ENCODE measurements at places on chromosomes 7 and 10. TPM values are rescaled to one million over a fixed set of nuclear protein-coding genes. Genes with fewer than 3 reads are reported as not detected.

- DNase-seq, result no peak
Observed at GRCh38 chr10:130934293-130935127, 377.0 kb downstream of the TCERG1L start.

DNA sequence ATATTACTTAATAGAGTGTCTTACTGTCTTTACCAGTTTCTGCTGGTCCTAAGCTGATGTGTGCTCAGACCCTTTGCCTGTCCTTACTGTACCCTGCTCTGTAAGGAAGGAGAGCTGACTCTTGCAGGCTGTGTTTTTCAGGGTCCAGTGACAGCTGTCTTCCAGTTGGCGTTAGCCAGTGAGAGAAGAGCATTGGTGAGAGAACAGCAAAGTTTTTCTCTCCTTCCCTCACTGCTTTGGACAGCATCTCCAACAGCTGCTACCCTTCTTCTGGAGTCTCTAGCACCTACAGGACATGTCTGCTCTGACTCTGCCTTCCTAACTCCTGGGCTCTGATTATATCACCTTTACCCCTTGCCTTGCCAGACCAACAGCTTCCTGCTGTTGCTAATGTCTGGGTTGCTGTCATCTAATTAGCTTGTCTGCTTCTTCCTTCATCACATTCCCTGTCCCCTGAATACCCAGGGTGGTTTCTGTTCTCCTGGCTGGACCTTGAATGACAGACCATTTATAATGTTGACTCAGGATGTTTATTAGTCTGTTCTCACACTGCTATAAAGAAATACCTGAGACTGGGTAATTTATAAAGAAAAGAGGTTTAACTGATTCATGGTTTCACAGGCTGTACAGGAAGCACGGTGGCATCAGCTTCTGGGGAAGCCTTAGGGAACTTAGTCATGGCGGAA, 23.5 kb upstream of the PANK1 start:
- no peak for DNase-seq

DNA sequence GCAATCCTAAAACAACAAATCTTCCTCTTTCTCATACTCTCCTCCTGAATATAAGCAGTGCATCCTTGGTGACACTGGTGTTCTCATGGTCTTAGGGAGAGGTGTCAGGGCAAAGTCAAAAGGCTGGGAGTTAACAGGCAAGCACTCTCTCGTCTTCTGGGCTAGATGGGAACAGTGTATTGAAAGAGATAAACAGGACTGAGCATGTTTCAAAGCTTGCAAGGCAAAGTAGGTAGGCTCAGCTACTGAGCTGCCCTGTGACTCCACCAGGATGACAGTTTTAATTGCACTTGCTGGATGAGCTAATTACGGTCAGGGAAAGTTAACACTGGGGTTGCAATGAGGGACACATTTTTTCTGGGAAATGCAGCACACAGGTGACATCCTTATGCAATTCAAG, 554.9 kb upstream of the NRP1 start:
- DNase-seq, result no peak

GRCh38 chr7:77415823-77416620, at the start of gene GSAP:
Gene GSAP, minus strand, starts transcription at chr7:77416349. Its CDS starts 28 bp downstream, at chr7:77416321.
- DNase-seq, result peak; percentile 77

DNA sequence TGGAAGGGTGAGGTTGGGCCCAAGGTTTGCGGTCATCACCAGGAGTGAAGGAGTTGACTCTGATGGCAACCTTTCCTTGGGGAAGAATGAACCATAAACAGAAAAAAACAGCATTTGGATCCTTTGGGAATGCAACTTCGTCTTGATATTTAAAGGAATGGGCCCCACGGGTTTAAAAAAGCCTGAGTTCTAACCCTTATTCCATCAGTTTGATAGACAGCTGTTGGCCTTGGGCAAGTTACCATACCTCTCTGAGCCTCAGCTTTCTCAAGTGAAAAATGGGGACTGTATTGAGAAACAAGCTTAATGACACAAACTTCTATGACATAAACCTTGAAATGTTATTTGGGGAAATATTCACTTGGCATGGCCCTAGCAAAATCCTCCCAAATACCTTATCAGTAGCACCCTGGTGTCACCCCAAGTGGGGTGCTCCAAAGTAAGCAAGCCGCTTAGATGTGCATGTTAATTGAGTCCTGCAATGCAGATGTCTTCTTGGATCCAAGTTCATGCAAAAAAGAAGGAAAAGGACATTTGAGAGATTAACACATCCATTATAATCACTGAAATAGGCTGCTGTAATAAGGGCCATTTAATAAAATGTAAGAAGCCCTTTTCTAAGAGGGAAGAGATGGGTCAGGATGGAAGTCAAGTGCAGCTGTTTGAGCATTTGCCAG, 13.8 kb downstream of the MXI1 start:
- DNase-seq, result no peak

The GPR26 gene
- total RNA-seq, result 5.3 TPM

DNA sequence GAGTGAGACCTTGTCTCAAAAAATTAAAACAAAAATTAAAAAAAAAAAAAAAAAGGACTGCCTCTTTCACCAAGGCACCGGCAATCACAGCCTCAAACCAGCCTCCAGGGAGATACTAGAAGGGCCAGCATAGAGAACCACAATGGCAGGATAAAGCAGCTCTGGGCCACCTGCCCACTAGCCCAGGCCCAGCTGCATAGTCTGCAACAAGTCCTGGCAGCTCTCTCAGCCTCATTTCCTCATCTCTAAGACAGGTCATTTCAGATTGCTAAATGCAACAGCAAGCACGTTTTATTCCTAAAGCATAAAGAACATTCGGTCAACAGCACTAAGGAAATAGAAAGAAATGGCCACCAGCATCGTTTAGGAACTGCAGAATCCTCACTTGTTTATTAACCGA, 28.8 kb downstream of the XPNPEP1 start:
- no peak for DNase-seq

GRCh38 chr7:98229991-98230745, 18.9 kb downstream of the BHLHA15 start:
- DNase-seq, result no peak

- no peak for DNase-seq
Observed at GRCh38 chr7:68994841-68995240, 603.4 kb upstream of the AUTS2 start.

DNA sequence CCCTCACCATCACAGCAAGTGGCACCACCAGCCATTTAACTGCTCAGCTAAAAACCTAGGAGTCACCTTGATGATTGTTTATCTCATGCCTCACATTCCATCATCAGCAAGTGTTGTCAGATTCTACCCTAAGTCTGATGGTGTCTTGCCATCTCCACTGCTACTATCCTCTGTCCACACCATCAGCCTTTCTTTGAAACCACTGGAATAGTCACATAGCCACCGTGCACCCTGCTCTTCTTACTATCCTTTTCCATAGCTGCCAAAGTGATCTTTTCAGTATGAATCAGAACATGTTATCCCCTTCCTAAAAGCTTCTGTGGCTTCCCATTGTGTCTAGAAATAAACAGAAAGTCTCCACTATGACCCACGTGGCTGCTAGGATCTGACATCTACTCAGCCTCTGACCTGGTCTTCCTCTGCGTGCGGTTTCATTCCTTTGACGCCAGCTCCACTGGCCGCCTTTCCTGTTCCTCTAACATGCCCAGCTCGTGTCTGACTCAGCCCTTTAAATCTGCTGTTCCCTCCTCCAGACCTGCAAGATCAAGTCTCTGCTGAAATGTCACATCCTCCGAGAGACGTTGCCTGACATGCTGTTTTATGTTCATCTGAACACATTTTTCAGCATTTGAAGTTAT, 16.5 kb upstream of the CHN2 start:
- DNase-seq, result no peak

- no peak for DNase-seq
Observed at GRCh38 chr7:137835486-137836112, 11.2 kb downstream of the DGKI start.

DNA sequence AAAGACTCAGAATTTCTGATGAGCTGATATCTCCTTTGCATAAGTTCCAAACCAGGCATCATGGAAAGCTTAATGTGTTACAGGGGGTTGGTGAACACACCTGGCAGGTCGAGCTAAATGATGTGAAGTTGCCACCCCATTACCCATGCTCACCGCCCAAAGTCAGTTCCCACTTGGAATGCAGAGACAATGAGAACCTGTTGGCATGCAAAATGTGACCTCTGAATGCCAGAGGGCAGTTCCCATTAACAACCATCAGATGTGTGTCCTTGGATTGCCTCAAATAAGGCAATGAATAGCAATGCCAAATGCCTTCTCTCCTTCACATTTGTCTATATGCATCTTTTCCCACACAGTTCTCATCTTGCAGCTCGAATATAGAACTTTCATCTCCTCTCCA, 190.7 kb downstream of the CDCA7L start:
- DNase-seq, result no peak

DNA sequence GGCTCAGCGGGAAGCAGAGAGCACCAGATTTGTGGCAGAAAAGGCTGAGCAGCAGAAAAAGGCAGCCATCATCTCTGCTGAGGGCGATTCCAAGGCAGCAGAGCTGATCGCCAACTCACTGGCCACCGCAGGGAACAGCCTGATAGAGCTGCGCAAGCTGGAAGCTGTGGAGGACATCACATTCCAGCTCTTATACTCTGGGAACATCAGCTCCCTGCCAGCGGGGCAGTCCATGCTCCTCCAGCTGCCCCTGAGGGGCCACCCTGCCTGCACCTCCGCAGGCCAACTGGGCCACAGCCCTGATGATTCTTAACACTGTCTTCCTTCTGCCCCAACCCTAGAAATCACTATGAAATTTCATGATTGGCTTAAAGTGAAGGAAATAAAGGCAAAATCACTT, 18.6 kb downstream of the CWF19L1 start:
- no peak for DNase-seq

DNA sequence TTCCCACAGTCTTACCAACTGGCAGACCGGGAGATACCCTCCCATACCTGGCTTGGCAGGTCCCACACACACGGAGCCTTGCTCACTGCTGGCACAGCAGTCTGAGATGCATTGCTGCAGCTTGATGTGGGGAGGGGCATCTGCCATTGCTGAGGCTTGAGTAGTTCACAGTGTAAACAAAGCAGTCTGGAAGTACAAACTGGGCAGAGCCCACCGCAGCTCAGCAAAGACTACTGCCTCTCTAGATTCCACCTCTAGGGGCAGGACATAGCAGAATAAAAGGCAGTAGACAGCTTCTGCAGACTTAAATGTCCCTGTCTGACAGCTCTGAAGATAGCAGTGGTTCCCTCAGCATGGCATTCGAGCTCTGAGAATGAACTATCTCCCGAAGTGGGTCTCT, 69.6 kb upstream of the RELN start:
- no peak for DNase-seq

DNA sequence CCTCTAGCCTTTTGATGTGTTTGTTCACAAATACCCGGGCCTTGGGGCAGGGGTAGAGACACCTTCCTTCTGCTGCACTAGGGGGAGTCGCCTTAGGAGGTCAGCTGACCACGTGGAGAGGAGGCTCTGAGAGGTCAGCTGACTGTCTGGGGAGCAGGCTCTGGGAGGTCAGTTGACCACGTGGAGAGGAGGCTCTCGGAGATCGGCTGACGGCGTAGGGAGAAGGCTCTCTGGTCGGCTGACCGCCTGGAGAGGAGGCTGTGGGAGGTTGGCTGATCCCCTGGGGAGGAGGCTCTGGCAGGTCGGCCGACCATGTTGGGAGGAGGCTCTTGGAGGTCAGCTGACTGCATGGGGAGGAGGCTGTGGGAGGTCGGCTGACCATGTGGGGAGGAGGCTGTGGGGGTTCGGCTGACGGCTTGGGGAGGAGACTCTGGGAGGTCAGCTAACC, 59.6 kb upstream of the LYZL1 start:
- no peak for DNase-seq

- no peak for DNase-seq
Observed at GRCh38 chr10:79407423-79407796, 38.0 kb downstream of the ZCCHC24 start.

DNA sequence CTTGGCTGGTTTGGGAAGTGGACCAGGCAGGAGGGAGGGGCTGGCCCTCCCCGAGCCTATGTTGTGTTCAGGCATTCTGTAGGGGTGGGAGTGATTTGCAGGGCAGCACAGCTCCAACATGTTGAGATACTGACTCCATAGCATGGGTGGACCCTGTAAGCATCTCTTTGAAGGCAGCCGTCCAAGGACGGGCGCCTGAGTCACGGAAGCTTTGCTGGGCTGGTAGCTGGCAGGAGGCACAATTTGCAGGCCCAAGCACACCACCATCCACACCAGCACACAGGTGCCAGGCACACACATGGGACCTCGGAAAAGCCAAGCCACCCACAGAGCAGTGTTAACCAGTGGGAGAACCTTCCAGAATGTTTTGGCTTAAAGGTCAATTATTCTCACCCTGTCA, 505.1 kb upstream of the FOXK1 start:
- no peak for DNase-seq

The EPHB6 gene
- total RNA-seq, result 29.3 TPM

DNA sequence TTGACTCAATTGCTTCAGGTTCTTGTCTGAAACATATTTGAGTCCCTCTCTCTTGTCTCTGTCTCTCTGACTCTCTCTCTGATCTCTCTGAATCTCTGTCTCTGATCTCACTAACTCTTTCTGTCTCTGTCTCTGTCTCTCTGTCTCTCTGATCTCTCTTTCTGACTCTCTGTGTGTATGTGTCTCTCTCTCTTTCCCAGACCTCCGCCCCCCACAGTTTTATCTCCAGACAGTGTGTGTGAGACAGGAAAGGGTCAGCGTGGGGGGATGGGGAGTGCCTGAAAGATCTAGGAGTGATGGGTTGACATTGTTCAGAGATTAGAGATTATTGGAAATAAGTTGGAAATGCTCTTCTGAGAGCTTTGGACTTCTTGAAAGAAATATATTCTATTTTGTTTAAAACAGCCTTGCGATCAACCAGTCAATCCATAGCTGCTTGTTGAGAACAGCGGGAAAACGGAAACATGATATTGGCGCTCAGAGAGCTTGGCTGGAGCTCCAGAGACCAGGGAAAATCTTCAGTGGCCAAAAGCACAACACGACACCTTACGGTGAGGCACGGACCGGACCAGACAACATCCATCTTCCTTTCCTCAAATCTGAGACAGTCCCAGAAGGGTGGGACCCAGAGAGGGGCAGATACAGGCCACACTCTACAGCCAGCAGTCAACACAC, 35.5 kb downstream of the CALML3 start:
- no peak for DNase-seq

DNA sequence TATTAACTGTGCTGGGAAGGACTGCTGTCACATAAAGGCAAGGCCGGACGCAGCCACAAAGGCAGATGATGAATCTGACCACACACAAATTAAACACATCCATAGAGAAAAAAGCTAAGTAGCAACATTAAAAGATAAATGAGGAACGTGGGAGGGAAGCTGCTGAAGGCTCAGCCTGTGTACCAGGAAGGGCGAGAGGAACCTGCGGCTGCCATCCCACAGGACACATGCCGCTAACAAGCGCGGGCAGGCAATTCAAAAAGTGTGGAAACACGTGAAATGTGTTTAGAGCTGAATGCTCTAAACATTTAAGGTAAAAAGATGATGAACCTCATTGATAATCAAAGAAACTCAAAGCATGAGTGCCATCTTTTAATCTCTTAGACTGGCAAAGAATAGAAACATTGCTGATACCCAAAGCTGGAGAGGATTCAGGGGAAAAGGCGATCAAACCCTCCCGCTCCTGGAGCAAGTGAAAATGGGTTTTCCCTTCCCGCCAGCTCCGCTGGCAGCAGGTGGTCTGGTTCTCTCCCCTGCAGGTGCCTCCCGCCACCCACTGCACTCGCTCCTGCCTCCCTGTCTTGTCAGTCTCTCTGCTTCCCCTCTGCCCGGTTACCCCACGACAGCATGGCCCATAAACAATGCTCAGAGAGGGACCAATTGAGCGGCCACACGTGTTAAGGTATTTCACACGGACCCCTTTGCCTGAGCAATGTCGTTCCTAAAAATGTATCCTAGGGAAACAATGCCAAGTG, 4.2 kb downstream of the STK32C start:
- DNase-seq, result no peak
